ENCODE measurements at places on chromosomes 1 and 21. TPM values are rescaled to one million over a fixed set of nuclear protein-coding genes. Genes with fewer than 3 reads are reported as not detected.

DNA sequence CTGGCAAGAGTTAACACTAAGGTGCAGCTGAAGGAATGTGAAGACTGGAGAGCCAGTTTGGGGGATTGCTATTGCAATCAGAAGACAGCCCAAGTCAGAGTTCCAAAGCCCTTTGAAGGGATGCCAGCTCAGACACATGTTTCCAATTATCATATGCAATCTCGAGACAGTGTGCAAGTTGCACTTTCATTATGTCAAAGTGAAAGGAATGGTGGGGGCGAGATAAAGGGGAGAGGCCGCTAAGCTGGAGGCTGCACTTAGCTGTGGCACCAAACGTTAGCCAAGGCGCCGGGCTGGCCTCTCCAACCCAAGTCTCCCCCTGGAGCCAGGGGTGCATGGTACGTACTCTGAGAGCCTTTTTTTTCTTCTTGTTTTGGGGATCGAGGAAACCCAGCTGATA, 58.0 kb downstream of the NGF start:
- H3K4me1 ChIP-seq = no peaks in the 10 kb centered on the region
- H3K36me3 ChIP-seq = peaks cover 4% of the 10 kb centered on the region
- no peak overlapping the region for H3K27ac ChIP-seq

DENND2D gene
- total RNA-seq = 0.11 TPM

GRCh38 chr1:205069371-205070125, 14.7 kb downstream of the TMEM81 start:
- no peak for DNase-seq
- no peaks in the 10 kb centered on the region for H3K36me3 ChIP-seq
- H3K27me3 ChIP-seq = no peaks in the 10 kb centered on the region
- H3K27ac ChIP-seq = no peak overlapping the region
- no peaks in the 10 kb centered on the region for H3K4me1 ChIP-seq

ACKR1 gene
- total RNA-seq = 0.26 TPM

DNA sequence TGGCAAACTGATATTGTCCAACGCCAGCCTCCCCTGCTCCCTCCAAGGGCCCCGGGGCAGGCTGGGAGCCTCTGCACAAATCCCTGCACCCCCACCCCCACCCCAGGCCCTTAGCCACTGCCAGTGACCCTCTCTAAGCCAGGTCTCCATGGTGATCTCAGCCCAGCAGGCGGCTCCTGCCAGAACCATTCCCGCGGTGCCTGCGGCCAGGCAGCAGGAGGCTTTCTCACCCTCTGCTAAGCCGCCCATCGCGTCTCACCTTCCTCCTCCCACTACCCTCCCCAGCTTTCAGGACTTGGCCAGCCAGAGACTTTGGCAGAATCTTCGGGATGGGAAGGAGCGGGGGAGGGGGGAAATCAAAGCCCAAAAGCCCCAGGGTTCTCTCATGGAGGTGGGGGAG, 46.8 kb upstream of the WASF2 start:
- no peak overlapping the region for H3K4me3 ChIP-seq
- peaks cover 14% of the 10 kb centered on the region for H3K36me3 ChIP-seq
- no peaks in the 10 kb centered on the region for H3K27me3 ChIP-seq
- peak; percentile 66 for DNase-seq

LIN28A gene
- 1,267 TPM for total RNA-seq

LAD1 gene
- total RNA-seq = 29.0 TPM

PPM1J gene
- 13.2 TPM for total RNA-seq

DNA sequence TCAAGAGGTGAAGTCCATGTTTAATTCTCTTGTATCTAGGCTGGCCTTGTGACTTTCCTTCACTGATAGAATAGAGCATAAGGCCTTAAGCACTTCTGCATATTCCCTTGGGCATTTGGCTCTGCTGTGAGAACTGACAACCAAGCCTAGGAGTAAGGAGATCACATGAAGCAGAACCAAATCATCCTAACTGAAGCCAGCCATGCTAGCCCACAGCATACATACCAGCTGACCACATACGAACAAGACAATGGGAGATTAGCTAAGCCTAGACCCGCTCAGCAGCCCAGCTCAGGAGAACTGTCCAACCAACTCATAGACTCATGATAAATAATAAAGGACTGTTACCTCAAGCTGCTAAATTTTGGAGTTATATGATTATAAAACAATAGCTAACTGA, 114.6 kb upstream of the NEK7 start:
- H3K4me1 ChIP-seq = no peaks in the 10 kb centered on the region
- no peaks in the 10 kb centered on the region for H3K36me3 ChIP-seq
- no peaks in the 10 kb centered on the region for H3K27me3 ChIP-seq
- no peak overlapping the region for H3K4me3 ChIP-seq

DNA sequence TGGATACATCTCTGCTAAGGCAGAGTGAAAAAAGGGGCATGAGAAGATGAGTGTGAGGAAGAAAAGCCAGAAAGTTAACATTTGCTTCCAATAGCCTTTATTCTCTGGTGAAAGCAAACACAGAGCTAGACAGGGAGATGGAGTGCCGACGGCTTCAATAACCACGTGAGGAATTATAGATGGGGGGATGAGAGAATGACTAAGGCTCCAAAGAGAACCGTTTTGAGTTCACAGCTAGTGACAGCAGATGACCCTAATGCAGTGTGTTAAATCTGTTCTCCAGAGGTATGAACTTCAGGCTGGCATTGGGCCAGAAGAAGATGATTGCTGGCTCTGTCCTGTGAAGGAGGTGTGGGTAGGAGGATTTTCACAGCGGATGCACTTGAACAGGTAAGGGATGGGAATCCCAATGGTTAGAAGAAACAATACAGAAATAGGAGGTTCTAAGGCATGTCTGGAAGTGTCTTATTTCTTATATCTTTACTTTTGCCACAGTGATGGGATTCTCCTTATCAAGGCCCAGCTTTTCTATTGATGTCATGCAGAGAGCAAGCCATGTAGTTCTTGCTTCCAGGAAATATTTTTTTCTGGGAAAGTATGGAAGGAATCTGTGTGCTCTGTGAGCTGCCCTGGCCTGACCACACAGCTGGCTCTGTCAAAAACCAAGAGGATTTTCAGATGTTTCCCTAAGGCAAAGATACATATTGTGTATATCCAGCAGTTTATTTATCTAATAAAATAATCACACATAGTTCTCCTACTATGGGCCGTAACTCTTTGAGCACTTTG, 573.8 kb downstream of the LTN1 start:
- H3K4me1 ChIP-seq = no peaks in the 10 kb centered on the region
- H3K27ac ChIP-seq = no peak overlapping the region

RNU1-2 gene
- total RNA-seq = 2,051 TPM

- no peaks in the 10 kb centered on the region for H3K36me3 ChIP-seq
- no peak overlapping the region for H3K27ac ChIP-seq
- H3K27me3 ChIP-seq = no peaks in the 10 kb centered on the region
- H3K4me1 ChIP-seq = no peaks in the 10 kb centered on the region
Observed at GRCh38 chr1:30405081-30405480, 318.3 kb downstream of the MATN1 start.

DNA sequence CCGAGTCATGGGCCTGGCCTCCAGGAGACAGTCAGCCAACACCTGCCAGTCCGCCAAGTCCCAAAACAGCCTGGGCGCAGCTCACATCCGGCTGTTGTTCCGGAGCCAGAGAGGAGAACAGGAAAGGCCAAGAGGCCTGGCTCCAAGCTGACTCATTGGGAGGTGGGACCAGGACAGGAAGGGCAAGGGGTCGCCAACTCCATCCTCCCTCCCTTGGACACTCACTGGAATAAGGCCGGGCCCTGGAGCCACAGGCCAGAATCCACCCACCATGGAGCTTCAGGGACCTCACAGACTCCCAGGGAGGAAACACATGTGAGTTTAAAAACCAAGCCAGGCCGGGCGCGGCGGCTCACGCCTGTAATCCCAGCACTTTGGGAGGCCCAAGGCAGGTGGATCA, 25.1 kb upstream of the CLIC4 start:
- no peaks in the 10 kb centered on the region for H3K27me3 ChIP-seq
- no peak overlapping the region for H3K4me3 ChIP-seq
- no peak for DNase-seq
- no peak overlapping the region for H3K27ac ChIP-seq
- H3K4me1 ChIP-seq = peaks cover 4% of the 10 kb centered on the region
- H3K36me3 ChIP-seq = no peaks in the 10 kb centered on the region

- H3K36me3 ChIP-seq = peaks cover 8% of the 10 kb centered on the region
- no peak overlapping the region for H3K27ac ChIP-seq
- no peak for DNase-seq
- no peak overlapping the region for H3K4me3 ChIP-seq
Observed at GRCh38 chr1:244496186-244496585, 35.1 kb downstream of the CATSPERE start.

DNA sequence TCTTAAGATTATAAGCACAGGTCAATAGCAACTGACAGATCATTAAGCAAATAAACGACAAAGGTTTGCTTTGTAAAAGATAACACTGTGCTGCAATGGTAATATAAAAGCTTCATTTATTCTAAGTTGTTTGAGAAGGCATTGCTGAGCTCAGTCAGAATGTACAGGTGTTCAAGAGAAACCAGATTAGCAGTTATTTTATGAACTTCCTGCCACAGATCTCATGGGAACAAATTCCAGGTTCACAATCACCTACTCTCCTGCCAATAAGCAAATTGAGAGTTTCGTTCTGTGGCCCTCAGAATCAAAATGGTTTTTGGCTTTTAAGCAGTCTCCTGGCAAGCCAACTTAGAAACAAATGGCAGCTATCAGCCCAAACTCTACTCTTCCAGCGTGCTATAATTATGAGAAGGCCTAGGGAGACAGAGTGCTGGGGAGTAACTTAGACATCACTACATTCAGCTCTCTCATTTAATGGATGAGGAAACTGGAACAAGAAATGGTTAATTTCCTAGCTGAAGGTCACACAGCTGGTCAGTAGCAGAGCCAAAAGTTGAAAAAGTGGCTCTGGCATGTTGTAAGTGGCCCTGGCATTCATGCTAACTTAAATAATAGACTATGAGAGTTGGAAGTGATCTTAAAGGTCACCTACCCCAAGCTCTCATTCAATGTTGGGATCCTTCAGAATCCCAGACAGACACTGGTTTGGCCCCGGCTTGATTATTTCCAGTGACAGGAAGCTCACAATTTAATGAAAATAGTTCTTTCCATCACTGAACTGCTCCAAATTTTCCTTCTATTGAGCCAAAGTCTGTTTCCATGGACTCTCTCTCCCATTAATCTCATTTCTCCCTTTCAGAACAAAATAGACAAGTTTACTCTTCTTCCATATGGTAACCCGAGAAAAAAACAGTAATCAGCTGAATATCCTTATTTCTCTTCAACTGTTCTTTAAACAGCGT, 82.6 kb upstream of the EDEM3 start:
- no peaks in the 10 kb centered on the region for H3K4me1 ChIP-seq
- H3K27me3 ChIP-seq = no peaks in the 10 kb centered on the region
- H3K27ac ChIP-seq = no peak overlapping the region
- peaks cover 2% of the 10 kb centered on the region for H3K36me3 ChIP-seq
- H3K4me3 ChIP-seq = no peak overlapping the region

DNA sequence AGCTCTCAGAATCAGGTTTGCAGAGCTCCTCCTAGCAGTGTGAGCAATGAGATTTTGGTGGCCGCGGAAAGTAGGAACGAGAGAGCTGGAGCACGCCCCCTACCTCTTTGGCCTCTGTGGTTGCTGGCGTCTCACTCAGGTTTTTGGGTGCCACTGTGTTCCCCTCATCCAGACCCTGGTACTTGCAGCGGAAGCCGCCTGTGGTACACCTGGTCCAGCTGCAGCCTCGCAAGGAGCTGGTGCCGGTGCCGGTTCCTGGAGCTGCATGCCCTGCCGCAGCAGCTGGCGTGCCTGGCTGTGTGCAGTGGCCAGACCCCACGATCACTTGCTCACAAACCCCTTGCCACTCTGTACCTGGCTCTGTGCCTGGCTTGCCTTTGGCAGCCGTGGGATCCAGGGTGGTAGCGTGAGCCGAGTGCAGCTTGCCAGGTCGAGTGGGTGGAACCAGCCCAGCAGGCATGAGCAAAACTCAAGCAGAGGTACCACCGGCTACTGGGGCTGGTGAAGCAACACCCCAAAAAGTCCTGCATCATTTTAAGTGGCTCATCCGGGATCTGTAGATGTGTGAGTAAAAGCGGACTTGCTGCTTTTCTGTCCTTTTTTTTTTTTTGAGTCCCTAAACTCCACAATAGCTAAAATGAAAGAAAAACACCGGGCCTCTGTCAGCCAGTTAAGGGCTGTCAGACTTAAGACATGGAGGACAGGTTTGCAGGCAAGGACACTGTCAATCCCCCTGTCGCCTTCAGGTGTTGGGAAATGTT, 844.9 kb downstream of the KCNT2 start:
- no peak overlapping the region for H3K27ac ChIP-seq
- H3K27me3 ChIP-seq = no peaks in the 10 kb centered on the region
- no peaks in the 10 kb centered on the region for H3K4me1 ChIP-seq
- DNase-seq = peak; percentile 44
- no peak overlapping the region for H3K4me3 ChIP-seq

CRNN gene
- not detected for total RNA-seq

- H3K4me3 ChIP-seq = no peak overlapping the region
- H3K27me3 ChIP-seq = no peaks in the 10 kb centered on the region
- H3K4me1 ChIP-seq = no peaks in the 10 kb centered on the region
Observed at GRCh38 chr1:195766709-195767108, 841.5 kb downstream of the KCNT2 start.

TDRD10 gene
- total RNA-seq = 0.31 TPM

DNA sequence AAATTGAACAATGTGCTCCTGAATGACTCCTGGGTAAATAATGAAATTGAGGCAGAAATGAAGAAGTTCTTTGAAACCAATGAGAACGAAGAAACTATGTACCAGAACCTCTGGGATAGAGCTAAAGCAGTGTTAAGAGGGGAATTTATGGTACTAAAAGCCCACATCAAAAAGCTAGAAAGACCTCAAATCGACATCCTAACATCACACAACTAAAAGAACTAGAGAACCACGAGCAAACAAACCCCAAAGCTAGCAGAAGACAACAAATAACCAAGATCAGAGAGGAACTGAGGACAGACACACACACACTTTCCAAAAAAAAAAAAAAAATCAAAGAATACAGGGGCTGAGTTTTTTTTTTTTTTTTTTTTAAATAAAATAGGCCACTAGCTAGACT, 564.2 kb downstream of the SMYD3 start:
- no peaks in the 10 kb centered on the region for H3K27me3 ChIP-seq
- no peaks in the 10 kb centered on the region for H3K36me3 ChIP-seq
- H3K4me3 ChIP-seq = no peak overlapping the region
- H3K27ac ChIP-seq = no peak overlapping the region
- DNase-seq = no peak

ST6GALNAC5 gene
- total RNA-seq = 3.8 TPM

DNA sequence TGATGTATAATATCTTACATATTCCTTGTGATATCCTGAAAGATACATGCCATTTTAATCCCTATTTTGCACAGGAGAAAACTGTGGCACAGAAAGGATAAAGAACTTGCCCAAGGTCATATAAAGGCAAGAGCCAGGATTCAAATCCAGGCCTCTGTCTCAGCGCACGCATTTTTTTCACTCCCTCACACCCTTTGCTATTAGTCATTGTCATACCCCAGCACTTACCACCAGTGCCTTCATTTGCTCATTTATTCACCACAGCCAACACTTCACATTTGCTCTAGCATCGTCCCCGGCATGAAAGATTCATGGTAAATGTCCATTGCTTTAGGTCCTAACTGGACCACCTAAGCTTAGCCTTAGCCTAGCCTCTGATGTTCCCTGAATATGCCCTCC, 14.2 kb downstream of the ALX3 start:
- no peak overlapping the region for H3K4me3 ChIP-seq
- peaks cover 82% of the 10 kb centered on the region for H3K36me3 ChIP-seq
- H3K27ac ChIP-seq = no peak overlapping the region
- no peaks in the 10 kb centered on the region for H3K27me3 ChIP-seq

GRCh38 chr1:8047112-8047511, 21.0 kb upstream of the ERRFI1 start:
- H3K36me3 ChIP-seq = peaks cover 8% of the 10 kb centered on the region
- no peak overlapping the region for H3K4me3 ChIP-seq
- no peaks in the 10 kb centered on the region for H3K27me3 ChIP-seq
- no peaks in the 10 kb centered on the region for H3K4me1 ChIP-seq
- no peak for DNase-seq

PCAT6 gene
- 6.4 TPM for total RNA-seq

All from H9 (cell line).